Left renal pelvis (tissue), 4 donors: ENCODE measurements at places on chromosomes 11 and 22.

GRCh38 chr11:8636127-8636526 lies 42.1 kb upstream of the STK33 start:
- no peak for DNase-seq

- no peak for DNase-seq
These were observed 12.8 kb upstream of the SCGB1A1 start for GRCh38 chr11:62406034-62406433.

GRCh38 chr11:126978911-126979310 lies 21.7 kb downstream of the KIRREL3 start:
- DNase-seq = no peak

- peak; percentile 63 for DNase-seq
These were observed at the start of gene PPARA for GRCh38 chr22:46150034-46150654. Gene PPARA, plus strand, starts transcription at chr22:46150526. Its CDS starts 47,858 bp downstream, at chr22:46198384.
